ENCODE measurements at places on chromosomes 2 and 18.

DNA sequence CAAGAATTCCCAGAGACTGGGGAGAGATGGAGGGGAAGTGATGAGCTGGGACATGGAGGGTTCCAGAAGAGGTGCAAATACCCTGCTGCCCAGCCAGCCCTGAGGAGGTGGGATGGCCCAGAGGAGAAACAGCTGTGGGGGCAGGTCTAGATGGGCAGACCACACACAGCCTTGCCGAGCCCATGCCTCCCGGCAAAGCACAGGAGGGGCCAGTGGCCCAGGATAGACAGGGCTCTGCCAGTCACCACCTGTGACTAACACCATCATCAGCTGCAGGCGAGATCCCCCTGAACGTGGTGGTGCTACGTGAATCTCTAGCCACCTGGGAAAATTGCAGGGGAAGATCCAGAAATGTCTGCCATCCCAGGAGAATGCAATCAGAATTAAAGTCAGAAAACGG lies 39.4 kb downstream of the SCTR start:
- DNase-seq, result no peak

GRCh38 chr2:29065068-29065811 lies 9.1 kb downstream of the PCARE start:
- no peak for DNase-seq

DNA sequence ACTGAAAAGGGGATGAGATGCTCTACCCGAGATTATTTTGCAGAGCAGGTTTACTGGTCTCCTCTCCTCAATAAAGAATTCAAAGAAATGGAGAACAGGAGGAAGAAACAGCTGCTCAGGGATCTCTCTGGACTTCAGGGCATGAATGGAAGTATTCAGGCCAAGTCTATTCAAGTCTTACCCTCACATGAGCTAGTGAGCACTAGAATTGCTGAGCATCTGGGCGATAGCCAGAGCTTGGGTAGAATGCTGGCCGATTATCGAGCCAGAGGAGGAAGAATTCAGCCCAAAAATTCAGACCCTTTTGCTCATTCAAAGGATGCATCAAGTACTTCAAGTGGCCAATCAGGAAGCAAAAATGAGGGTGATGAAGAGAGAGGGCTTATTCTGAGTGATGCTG lies 60.0 kb downstream of the PIKFYVE start:
- no peak for DNase-seq

DNA sequence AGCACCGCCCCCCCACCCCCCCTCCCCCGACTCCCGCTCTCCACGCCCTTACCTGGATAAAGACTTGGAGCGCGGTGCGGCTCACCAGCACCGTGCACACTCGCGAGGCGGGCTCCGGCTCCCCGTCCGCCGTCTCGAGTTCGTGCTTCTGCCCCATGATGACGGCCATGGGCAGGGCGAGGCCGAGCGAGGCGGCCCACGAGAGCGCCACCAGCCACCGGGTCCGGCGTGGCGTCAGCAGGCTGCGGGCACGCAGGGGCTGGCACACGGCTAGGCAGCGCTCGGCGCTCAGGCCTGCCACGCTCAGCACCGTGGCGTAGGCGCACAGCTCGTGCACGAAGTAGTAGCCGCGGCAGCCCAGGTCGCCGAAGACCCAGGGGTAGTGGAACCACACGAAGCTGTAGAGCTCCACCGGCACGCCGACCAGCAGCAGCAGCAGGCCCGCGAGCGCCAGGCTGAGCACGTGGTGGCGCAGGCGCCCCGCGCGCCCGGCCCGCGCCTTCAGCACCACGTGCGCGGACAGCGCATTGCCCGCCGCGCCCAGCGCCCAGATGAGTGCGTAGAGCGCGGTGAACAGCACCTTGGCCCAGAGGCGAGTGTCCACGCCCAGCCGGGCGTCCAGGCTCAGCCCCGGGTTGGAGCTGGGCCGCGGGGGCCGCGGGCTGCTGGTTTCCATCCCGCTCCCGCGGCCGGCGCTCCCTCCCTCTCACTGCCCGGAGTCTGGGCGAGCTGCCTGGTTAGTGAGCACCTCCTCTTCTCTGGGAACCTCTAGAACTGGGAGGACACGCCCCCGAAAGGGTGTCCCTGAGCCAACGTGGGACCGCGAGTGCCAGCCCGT lies at the start of gene NTSR2:
Gene NTSR2 (minus strand): TSS at position 742 of the 838 bp plus-strand sequence. CDS start 66 bp downstream, at position 676.
- DNase-seq, result no peak

DNA sequence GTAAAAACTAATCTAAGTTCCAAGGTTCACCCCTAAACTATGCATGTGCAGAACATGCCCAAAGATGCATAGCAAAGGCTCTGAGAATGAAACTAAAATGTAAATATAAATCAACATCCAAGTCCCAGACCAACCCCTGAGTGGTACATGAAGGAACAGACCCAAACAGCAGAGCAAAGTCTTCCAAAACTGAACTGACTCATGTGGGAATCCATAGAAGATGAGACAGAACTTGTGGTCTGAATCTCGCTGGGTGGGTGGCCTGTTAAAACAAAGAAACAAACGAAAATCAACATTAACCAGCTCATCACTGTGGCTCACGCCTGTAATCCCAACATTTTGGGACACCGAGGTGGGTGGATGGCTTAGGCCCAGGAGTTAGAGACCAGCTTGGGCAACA lies 29.5 kb upstream of the ATRAID start:
- no peak for DNase-seq

DNA sequence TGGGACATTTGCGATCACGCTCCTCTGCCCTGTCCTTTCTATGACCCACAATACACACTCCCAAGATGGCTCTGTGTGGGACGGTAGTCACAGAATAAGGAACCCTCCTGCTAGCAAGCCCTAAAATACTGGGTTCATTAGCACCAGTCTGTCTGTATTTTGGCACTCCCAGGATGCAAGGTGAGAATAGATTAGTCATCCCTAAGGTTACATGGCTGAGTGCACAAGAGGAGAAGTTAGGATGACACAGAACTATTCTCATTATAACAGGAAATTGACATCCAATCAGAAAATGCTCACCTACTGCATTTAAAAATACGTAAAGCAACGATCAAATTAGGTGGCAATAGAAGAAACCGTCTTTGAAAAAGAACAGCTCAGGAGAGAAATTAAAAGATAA lies 590.2 kb downstream of the EPHA4 start:
- DNase-seq, result no peak

DNA sequence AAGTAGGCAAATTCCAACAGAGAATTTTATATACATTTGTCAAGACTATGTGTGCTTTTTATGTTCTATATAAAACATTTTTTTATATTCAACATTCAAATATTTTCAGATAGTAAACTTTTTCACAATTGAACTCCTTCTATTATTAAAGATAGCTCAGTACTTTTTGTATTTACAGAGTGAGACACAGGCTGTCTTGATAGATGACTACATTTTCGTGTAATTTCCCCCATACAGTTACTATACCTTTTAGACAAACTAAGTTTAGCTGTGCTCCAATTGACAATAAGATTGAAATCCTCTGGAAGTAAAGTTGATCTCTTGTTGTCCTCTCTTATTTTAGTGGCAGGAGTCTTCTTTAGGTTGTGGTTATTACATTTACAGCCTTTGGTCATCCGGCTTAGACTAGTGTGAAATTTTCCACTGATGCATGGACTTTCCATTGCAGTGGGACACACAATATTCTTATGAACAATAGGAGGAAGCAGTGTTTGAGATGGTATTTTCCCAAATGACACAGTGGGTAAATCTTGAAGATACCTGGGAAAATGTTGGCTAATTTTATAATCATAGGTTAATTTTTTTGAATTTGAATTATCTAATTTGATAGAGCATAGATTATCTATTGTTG lies 21.0 kb downstream of the ZSWIM2 start:
- DNase-seq, result no peak

GRCh38 chr2:750628-751027 lies 73.4 kb upstream of the TMEM18 start:
- DNase-seq, result no peak

GRCh38 chr2:33497221-33497650 lies 20.8 kb downstream of the RASGRP3 start:
- no peak for DNase-seq

GRCh38 chr18:6543330-6543908 lies 128.7 kb upstream of the L3MBTL4 start:
- DNase-seq, result no peak

DNA sequence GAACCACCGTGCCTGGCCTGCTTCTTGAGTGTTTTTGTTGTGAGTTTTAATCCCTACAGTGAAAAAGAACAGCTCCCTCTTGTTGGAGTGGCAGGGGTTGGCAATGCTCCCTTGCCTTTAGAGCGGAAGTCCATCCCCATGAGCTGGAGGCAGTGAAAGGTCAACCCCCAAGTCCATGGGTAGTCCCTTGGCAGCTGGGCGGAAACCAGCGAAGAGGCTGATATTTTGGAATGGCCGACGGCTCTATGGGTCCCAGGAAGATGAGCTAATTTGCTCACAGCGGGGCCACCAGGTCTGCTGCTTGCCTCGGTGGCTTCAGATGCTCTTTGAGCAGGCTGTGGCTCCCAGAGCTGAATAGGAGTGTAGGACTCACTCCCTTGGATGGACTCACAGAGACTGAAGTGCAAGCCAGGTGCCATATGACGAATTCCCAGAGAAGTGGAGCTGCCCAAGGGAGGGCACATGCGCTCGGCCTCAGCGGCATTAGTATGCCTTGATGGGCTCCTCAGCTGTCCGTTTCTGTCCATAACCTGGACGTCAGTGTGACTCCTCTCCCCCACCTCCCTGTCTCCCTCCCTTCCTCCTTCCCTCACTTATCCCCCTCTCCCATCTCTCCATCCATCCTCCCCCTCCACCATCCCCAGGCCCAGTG lies 25.4 kb upstream of the RHOB start:
- DNase-seq, result no peak

- no peak for DNase-seq
Measured at GRCh38 chr18:12857991-12858544, 26.0 kb downstream of the PTPN2 start.

- no peak for DNase-seq
Measured at GRCh38 chr2:229282758-229283546, 11.9 kb upstream of the PID1 start.

DNA sequence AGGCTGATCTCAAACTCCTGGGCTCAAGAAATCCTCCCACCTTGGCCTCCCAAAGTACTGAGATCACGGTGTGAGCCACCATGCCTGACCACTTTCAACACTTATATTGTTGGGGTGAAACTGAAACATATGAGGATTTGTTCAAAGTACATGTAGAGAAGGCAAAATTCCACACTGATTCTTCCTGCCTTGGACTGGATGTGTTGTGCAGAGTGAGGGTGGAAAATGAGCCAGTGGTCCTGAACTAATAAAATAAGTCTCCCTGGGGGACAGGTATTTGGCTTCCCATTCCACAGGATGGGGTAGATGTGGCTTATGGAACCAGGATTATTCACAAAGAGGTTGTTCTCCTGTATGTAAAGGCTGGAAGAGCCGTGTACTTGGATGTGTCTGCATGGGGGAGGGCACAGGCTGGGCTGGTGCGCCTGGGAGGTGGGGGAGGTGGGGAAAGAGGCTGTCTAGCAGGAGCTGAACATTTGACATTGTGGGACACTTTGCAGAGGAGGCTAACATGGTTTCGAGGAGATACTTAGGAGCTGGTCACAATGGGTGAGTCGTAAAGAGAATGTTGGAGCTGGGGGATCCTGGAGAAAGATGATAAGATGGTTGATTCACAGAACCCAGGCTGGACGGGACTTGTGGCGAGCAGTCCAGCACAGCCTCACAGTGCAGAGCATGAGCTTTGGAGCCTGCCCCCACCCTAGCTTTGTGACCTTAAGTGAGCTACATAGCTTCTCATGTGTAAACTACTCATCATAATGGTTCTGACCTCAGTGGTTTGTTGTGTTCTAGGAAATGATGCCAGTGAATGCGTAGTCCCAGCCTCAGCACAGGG lies at the start of gene TXNDC2:
Gene TXNDC2 (plus strand): TSS at position 804 of the 835 bp plus-strand sequence. CDS start 708 bp downstream, outside the sequence.
- DNase-seq, result no peak

GRCh38 chr2:134402410-134402809 lies 148.5 kb downstream of the MGAT5 start:
- no peak for DNase-seq

DNA sequence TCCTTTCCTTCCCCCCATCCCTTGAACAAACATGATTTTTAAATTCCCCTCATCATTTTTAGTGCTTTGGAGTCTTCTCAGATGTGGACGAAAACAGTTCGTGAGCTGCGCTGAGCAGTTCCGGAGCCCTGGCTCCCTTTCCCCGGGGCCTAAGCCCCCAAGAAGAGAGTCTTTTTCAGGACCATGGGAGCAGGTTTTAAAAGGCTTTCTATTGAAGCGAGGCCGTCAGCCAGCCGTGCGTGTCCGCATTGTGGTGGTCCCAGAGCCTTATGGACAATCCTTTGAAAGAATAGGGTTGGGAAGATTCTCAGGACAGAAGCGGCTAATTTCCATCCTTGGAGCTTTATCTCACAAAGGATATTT lies 290.7 kb downstream of the SOX11 start:
- no peak for DNase-seq

- DNase-seq, result no peak
Measured at GRCh38 chr2:204018717-204019116, 82.2 kb downstream of the ICOS start.

DNA sequence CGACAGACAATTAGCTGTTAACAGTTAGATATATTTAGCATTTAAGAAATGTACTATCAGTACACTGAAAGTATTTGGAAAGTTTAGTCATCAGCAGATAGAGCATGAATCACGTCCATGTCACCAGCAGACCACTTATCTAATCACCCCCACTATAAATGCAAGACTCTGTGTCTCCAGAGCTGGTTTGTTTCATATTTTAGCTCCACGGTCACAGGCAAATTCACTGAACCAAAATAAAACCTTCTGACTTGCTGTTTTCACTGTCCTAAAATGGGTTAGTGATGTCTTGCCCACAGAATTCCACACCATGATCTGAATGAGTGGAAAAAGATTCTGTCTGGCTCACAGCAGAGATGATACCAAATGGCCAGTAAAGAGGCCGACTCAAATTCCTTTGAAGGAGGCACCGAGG lies 64.9 kb downstream of the CDH2 start:
- no peak for DNase-seq

- no peak for DNase-seq
Measured at GRCh38 chr18:32379891-32380290, 90.8 kb downstream of the GAREM1 start.

GRCh38 chr2:37883518-37883917 lies 41.6 kb upstream of the RMDN2 start:
- no peak for DNase-seq

- DNase-seq, result no peak
Measured at GRCh38 chr2:11939523-11939922, 193.1 kb downstream of the LPIN1 start.

DNA sequence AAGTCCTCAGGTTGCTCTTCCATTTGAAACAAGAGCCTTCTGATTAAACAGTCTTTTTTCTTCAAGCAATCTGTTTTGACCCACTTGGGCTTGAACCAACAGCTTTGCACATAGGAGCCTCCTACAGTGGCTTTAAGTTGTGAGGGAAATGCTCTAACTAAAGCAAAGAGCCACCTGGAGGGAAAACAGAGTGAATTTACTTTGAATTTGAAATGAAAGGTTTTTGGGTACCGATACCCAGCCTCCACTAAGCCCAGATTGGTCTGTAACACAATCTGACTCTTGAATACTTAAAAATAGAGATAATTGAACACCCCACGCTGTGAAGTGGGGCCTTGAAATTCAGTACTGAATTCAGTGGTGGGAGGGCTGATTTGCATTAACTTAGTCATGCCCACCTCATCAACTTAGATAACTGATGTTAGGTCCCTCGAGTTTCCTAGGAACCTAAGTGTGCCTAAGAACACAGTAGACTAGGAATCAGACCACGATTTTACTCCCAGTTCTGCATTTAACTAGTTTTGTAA lies 56.3 kb upstream of the ACVR1C start:
- DNase-seq, result no peak

- no peak for DNase-seq
Measured at GRCh38 chr18:58538604-58539386, 90.1 kb downstream of the ALPK2 start.

GRCh38 chr2:27920148-27920885 lies 29.8 kb downstream of the BABAM2 start:
- DNase-seq, result no peak

Data from stimulated activated CD4-positive, alpha-beta T cell treated with anti-CD3 and anti-CD28 coated beads, Interleukin-1b, Interleukin-23, amount 100 ng/mL, for 1 hour (primary cell).